ENCODE measurements at places on chromosomes 5 and 9.

GRCh38 chr5:76625087-76625815 lies 2.0 kb upstream of the F2RL2 start:
- DNase-seq: no peak

- no peak for DNase-seq
These were observed 73.5 kb downstream of the ZNF618 start for GRCh38 chr9:113949571-113950078.

GRCh38 chr5:142587354-142587965 lies 98.4 kb downstream of the FGF1 start:
- DNase-seq: no peak

DNA sequence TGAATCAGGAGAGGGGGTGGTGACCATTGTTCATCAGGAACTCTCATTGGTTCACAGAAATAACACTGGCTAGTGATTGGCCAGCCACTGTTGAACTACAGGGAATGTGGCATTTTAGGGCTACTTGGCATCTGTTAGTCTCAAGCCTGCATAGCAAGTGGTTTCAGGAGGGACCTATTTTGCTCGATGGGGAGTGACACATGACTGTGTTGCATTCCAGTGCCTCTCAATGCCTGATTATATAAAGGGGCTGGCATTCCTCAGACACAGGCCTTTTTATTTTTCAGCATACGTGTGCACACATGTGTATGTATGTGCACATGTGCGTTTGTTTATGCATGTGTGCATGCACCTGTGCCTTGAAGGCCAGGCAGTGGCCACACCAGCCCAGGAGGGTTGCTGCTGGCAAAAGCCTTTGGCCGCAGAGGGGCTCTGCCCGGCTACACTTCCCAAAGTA lies 23.2 kb downstream of the FGD3 start:
- DNase-seq: no peak

GRCh38 chr9:99259231-99259918 lies 37.3 kb downstream of the SEC61B start:
- no peak for DNase-seq

- DNase-seq: no peak
These were observed 45.3 kb downstream of the CWC27 start for GRCh38 chr5:64814073-64814472.

- DNase-seq: no peak
These were observed 12.0 kb upstream of the LECT2 start for GRCh38 chr5:135966790-135967189.

DNA sequence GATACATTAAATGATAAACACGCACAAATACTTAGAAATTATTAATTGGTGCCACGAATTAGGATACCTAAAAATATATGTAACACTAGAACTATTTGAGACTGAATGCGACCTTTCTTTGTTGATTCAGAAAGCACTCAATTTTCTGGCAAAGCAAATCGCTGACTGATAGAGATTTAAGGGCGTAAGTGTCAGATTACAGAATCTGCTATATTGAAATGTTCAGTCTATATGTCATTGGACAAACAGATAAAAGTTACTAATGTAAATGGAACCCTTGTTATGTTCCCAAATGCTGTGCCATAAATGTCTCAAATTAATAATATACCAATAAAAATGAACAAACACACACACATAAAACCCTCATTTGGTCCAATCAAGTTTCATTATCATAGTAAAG lies 137.9 kb downstream of the MPDZ start:
- DNase-seq: no peak

- no peak for DNase-seq
These were observed 345.9 kb upstream of the CD180 start for GRCh38 chr5:67542479-67542878.

GRCh38 chr9:134751622-134752021 lies 110.0 kb downstream of the COL5A1 start:
- no peak for DNase-seq

GRCh38 chr9:80875947-80876346 lies 813.4 kb downstream of the TLE1 start:
- DNase-seq: no peak

GRCh38 chr9:129141066-129142041 lies 30.1 kb downstream of the PTPA start:
- DNase-seq: no peak

DNA sequence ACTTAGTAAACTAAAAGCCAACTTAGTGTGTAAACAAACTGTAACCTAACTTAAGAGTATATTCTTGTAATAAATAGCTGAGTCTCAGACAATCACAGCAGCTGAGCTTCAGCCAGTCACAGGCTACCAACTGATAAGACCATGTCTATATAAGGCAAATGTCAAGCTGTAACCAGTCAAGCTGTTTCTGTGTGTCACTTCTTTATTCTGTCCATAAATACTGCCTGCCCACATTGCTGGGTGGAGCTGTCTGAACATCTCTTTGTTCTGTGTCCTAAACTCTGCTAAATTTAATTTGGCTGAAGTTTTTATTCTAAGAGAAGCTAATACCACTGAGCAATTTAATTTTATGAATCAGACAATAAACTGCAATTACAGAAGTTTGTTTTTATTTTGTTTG lies 412.1 kb upstream of the CDH10 start:
- DNase-seq: no peak

GRCh38 chr9:106529616-106530015 lies 333.4 kb upstream of the ZNF462 start:
- no peak for DNase-seq

GRCh38 chr9:124220946-124221451 lies 36.8 kb upstream of the NEK6 start:
- DNase-seq: peak; percentile 36

All from HuH-7 (cell line).